ENCODE measurements at places on chromosomes 7 and 10. TPM values are rescaled to one million over a fixed set of nuclear protein-coding genes. Genes with fewer than 3 reads are reported as not detected.

DNA sequence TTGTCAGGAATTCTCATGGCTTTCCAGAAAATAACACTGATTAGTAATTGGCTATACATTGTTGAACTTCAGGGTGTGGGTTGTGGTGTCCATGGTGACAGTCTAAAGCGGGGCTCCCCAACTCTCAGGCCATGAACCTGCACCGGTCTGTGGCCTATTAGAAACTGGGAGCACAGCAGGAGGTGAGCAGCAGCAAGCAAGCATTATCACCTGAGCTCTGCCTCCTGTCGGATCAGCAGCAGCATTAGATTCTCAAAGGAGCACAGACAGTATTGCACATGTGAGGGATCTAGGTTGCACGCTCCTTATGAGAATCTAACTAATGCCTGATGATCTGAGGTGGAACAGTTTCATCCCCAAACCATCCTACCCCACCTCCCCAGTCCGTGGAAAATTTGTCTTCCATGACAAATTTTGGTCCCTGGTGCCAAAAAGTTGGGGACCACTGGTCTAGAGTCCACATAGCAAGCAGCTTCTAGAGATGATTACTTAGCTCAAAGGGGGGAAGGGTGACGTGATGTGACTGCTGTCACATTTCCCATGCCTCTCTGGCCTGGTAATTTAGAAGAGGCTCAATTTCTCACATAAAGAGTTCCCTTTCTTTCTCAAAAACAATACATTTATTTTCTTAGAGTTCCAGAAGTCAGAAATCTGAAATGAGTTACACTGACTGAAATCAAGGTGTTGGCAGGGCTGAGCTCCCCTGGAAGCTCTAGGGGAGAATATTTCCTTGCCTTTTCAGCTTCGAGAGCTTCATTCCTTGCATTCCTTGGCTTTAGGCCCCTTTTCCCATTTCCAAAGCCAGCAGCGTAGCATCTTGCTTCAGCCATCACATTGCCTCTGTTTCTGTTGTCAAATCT lies 17.6 kb upstream of the FAM221A start:
- no peak for DNase-seq

DNA sequence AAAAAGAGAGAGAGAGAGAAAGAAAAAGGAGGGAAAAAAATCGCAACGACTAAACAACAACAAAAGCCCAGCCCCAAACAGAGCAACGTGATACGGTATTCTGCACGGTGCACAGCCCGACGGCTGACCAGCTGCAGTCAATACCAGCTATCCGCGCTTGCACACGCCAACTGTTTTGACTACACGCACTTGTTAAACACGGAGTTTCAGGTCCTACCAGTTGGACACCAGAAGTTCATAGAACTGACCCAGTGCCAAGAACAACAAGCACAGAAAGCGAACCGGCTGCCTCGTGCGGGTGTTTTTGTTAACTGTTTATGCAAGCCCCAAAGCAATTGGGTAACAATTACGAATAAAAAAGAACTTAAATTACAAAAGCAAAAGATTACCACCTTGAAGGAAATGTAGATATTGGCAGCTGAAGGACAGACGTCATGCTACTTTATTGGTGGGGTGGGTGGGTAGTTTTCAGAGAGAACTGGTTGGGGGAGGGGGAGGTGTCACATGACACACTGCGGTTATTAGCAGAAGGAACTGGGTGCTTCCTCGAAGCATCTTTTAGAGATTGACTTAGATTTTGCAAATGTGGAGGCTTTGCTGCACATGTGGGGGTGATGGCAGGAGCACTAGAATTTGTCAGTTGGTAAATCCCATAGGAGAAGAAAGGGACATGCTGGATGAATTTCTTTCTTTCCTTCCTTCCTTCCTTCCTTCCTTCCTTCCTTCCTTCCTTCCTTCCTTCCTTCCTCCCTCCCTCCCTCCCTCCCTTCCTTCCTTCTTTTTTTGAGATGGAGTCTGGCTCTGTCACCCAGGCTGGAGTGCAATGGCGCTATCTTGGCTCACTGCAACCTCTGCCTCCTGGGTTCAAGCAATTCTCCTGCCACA lies 110.6 kb upstream of the EFCAB10 start:
- DNase-seq = peak; percentile 83

The ADRB1 gene
- total RNA-seq = 0.14 TPM

The ANXA8 gene
- not detected for total RNA-seq

DNA sequence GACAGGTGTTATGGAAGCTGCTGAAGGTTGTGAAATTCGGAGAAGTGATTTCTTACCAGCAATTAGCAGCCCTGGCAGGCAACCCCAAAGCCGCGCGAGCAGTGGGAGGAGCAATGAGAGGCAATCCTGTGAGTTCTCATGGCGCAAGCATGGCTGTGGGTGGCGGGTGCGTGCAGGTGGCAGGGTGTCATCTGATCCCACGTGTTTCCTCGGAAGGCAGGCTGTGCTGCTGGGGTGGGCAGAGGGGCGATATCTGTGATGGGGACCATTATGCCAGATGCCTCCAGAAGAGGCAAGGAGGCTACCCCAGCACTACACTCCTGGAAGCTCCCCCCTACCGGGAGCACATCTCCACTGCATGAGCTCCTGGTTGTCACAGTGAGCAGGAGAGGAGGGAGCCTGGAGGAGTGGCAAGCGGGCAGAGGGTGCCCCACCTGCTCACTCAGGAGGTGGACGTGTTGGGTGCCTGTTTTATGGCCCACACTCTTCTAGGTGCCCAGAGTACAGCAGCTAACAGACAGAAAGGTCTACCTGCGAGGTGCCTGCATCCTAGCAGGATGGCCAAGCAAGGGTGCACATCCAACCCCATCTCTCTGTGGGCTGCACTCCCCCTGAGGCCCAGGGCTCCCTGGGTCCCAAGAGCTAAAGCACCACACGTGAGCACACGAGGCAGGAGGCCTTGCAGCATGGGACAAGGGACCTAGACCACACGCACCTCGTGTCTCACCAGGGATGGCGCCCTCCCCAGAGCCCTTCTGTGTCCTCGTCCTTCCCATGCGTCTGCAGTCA lies 204.7 kb downstream of the EBF3 start:
- DNase-seq = peak; percentile 65

GRCh38 chr10:62550173-62550572 lies 176.0 kb downstream of the ZNF365 start:
- no peak for DNase-seq

The NEUROG3 gene
- not detected for total RNA-seq

- DNase-seq = no peak
Measured at GRCh38 chr10:102120991-102121738, 997 bp upstream of the LDB1 start.

DNA sequence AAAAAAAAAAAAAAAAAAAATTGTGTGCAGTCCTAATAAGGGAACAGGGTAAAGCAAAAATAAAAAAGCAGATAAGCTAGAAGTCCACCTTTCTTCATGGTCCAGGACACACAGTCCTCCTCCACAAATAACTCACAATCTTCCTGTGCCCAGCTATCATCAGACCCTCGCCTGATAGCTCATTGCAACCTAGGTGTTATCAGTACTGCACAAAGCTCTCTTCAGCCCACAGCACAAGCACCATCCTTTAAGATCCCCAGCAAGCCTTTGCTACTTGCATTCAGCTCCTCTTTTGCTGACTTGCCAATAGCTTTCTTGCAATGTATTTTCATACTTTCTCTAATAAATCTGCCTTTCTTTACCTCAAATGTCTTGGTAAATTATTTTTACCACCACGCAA lies 5.0 kb downstream of the NDUFA5 start:
- no peak for DNase-seq

- DNase-seq = no peak
Measured at GRCh38 chr10:87752566-87752965, 65.5 kb downstream of the ATAD1 start.

The ERVW-1 gene
- not detected for total RNA-seq

DNA sequence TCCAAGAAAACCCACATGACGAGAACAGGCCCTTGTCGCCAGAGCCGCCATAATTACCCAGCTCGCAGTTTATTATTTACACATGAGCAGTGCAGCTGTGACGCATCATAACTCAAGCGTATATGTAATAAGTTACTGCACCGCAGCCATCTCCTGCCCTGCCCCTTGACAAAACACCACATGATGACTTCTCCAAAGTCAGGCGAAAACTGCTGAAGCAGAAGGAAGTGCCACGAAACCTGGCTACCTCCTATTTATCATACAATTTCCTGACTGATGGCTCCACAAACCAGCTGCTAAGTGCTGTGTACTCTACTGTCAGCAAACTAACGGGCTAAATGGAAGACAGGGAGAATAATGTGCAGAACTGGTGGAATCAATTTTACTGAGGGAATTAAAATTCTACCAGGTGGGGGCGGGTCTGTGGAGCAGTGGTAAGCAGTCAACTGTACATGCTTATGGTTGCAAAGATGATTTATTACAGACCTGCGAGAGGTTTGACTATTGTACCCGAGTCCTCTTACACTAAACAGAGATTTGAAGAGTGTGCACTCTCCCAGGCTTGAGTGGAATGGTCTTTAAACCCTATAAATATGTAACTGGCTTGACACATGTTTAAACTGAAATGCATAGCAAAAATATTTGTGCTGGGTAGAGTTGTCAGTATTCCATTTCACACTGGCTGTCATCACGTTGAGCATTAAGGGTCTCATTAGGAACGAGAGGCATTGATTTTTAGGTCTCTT lies 156.0 kb downstream of the GLI3 start:
- no peak for DNase-seq

DNA sequence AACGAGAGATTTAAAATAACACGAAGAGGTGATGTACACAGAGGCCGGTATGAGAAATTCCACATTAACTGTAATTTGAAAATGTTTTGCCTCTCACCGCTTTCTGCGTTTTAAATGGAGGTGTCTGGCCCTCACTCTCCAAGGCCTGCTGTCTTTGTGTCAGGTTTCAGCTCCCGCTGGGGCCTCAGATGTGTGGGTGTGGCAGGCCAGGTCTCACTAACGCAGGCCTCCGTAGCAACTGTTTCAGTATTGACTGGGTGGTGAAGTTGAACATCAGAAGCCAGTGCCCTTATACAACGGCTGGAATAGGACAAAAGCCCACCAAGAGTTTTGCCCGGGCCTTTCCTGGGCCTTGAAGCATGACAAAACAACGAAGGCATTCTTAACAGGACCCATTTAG lies 303.1 kb downstream of the ADARB2 start:
- DNase-seq = no peak

GRCh38 chr7:11950281-11950680 lies 118.3 kb upstream of the THSD7A start:
- peak; percentile 69 for DNase-seq

GRCh38 chr10:132510174-132510611 lies 27.4 kb upstream of the INPP5A start:
- peak; percentile 72 for DNase-seq

- DNase-seq = no peak
Measured at GRCh38 chr7:64541438-64542359, 21.2 kb downstream of the ZNF680 start.

DNA sequence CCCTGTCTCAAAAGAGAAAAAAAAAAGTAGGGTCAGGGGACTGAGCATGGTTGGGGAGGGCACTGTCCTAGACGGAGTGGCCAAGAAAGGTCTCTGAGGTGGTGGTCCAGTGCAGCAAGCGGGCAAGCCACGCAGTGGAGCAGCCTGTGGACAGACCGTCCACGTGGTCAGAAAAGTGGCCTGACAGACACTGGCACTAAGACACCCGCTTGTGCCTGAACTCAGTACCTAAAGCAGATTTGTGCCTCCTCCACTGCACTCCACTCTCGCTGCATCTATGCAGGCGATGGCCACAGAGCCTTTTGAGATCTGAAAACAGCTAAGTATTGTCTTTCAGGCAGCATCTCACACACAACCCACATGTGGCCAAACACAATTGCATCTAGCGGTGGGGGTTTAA lies 8.8 kb downstream of the ASB10 start:
- DNase-seq = peak; percentile 65

The WNT2 gene
- total RNA-seq = 4.7 TPM

The ARMC10 gene
- 36.2 TPM for total RNA-seq

DNA sequence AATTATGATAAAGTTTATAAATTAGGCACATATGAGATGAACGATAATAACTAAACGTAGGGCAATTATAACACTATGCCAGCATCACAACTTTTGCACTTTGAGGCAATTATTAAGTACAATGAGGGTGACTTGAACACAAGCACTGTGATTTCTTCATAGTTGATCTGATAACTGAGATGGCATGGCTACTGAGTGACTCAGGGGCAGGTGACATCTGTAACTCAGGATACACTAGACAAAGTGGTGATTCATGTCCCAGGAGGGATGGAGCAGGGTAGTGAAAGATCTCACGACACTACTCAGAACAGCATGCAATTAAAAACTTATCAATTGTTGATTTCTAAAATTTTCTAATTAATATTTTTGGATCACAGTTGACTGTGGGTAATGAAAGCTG lies 98.3 kb upstream of the ARHGAP21 start:
- DNase-seq = no peak

GRCh38 chr10:33537066-33537465 lies 202.6 kb upstream of the NRP1 start:
- no peak for DNase-seq

- no peak for DNase-seq
Measured at GRCh38 chr7:147539685-147540084, 1050.9 kb upstream of the C7orf33 start.

GRCh38 chr7:38396852-38397251 lies 123.4 kb upstream of the TARP start:
- DNase-seq = no peak

- DNase-seq = no peak
Measured at GRCh38 chr10:95982200-95982599, 61.2 kb upstream of the CCNJ start.

GRCh38 chr7:611281-611810 lies 91.7 kb upstream of the PDGFA start:
- DNase-seq = peak; percentile 78

DNA sequence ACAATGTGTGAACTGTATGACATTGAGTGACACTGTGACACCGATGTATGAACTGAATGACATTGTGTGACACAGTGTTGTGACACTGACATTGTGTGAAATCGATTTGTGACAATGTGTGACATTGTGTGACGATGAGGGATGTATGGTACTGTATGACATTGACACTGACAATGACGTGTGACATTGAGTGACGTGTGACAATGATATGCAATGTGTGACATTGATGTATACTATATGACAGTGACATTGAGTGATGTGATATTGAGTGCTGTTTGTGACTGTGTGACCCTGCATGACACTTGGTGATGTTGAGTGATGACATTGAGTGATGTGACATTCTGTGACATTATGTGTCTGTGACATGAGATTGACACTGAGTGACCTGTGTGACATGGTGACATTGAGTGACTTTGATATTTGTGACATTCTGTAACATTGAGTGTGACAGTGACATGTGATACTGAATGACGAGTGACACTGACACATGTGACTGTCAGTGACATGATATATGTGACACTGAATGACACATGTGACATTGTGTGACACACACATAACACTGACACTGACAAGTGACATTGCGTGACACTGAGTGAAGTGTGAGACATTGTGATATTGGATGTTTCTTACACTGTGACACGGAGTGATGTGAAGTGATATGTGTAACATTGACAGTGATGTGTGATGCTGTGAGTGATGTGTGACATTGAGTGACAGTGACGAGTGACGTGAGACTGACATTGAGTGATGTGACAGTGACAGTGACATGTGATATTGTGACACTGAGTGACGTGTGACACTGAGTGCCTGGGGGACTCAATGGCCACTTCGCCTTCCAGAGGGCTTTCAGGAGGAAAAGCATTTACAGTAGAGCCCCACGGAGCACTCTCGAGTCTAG lies 167.5 kb downstream of the PRKAG2 start:
- DNase-seq = no peak

The AKR1B1 gene
- total RNA-seq = 67.0 TPM

The ACBD7 gene
- total RNA-seq = 0.46 TPM

- DNase-seq = no peak
Measured at GRCh38 chr10:62671104-62671503, 133.4 kb upstream of the ADO start.

GRCh38 chr10:131034451-131034850 lies 277.1 kb downstream of the TCERG1L start:
- no peak for DNase-seq

- DNase-seq = no peak
Measured at GRCh38 chr7:131365838-131366237, 38.2 kb downstream of the MKLN1 start.

All from posterior vena cava (tissue), 2 donors.